ENCODE measurements at places on chromosomes 7 and 10. TPM values are rescaled to one million over a fixed set of nuclear protein-coding genes. Genes with fewer than 3 reads are reported as not detected.

DNA sequence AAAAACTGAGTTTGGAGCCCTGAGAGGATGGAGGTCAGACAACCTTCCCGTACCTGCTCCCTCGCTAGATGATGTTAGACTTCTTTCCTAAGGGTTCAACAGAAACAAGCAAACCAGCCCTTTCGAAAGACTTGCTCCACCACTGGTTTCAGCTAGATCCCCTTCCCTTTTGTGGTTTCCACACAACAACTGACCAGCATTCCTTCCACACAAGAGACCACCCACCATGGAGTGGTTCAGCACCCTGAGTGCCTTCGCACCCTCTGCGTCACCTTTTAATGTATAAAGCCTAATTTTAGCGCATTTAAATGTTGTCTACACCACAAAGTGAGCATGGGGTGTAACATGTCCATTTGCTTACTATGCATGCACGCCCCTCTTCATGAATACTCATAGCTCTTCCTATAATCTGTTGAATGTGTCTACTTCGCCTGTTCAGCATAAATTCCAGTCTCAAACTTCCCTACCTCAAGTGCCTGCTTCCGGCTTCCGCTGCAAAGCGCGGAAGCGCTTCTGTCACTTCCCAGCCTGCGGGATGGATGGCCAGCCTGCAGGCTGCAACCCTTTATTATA is 69.0 kb downstream of the TACC2 start:
- DNase-seq = no peak

DNA sequence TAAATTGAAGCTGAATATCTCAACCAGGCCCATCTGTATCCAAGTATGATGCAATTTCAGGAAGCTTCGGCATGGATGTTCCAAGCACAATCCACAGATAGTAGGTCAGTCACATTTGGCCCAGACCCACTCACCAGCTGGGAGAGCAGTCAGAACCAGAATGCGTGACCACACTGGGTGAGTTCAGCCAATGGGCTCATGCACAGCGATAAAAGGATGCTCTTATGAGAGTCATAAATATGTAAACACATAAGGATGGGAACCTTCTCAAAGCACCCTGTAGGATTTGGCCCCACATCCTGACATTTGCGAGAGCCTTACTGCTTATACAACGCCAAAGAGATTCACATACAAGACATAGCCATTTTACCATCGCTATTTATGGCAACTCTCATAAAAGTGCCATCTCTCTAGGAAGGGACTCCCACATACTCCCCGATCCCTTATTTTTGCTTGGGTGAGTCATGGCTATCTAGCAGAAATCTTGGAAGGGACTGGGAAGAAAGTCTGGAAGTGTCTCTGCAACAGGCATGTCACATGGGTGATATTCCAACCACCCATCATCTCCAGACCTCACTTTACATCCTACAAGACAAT is 3.0 kb downstream of the AFAP1L2 start:
- peak; percentile 28 for DNase-seq

DNA sequence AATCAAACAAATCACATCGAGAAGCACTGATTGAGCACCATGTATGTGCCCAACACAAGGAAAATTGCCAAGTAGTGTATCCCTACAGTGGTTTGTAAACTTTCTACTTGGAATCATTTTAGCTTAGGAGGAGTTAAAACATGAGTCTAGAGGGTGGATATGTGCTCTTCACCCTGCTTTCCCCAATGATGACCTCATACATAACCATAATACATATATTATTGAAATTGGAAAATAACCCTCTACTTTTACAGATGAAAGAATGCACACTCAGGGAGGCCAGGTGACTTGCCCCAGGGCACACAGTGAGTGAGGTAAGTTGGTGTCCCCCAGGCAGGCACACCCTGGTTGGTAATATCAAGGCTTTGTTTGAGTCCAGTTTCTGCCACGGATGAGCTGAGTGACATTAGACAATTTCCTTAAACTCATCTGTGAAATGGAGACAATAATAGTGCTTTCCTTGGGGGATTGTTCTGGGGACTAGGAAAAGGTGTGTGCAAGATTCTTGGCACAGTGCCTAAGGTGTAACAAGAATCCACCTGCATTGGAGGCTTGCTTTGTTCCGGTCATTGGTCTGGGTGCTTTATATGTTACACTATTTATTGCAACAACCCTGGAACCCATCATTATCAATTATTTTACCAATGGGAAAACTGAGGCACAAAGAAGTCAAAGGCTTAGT is 50.7 kb downstream of the BPGM start:
- no peak for DNase-seq

- peak; percentile 37 for DNase-seq
Observed at GRCh38 chr10:69636626-69637605, 6.9 kb downstream of the FAM241B start.

The LIPJ gene
- total RNA-seq = 0.15 TPM

- no peak for DNase-seq
Observed at GRCh38 chr10:34286136-34286739, 528.9 kb downstream of the PARD3 start.

- no peak for DNase-seq
Observed at GRCh38 chr7:151680810-151681209, 161.1 kb upstream of the RHEB start.

DNA sequence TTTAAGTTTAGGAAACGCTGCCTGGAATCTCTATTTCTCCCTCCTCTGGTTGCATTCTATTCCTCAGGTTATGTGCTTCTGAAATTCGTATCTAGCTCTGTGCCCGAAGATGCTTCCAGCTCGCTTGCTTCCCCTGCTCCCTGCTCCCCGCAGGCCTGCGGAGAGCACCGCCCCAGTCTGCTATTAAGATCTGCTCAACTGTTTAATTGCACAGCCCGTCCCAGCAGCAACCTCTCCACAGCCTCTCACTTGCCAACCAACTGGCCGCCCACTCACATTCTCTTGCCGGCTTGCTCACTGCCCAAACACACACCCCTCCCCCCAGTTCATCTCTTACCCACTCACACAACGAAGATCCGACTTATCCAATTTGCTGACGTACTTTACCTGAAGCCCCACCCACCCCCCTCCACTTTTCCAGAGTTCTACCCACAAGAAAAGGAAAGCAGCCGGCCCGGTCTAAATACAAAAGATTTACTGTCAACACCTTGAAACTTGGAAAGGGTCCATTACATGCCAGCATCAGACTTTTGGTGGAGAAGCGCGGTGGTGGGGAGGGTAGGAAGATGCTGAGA is 167.3 kb upstream of the KLF14 start:
- peak; percentile 81 for DNase-seq

- no peak for DNase-seq
Observed at GRCh38 chr10:92846854-92847201, 1.5 kb upstream of the EXOC6 start.

The SMKR1 gene
- not detected for total RNA-seq

The CYTH3 gene
- total RNA-seq = 13.2 TPM

- no peak for DNase-seq
Observed at GRCh38 chr7:81515009-81515408, 254.8 kb downstream of the HGF start.

DNA sequence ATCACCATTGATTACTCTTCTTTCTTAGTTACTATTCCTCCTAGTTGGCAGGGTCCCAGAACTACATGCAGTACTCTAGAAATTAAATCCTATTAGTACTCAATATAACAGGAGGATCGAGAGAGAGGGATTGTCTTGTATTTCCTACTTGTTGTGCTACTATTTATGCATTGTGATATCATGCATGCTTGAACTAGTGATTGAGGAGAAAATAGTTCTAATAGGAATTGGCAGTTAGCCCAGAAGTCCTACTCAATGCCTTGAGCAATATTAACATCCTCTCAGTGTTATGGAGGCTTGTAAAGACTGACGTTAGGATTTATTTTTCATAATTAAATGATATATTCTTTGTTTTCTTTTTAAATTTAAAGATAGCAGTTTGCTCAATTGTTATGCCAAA is 67.4 kb downstream of the FOXP2 start:
- no peak for DNase-seq

DNA sequence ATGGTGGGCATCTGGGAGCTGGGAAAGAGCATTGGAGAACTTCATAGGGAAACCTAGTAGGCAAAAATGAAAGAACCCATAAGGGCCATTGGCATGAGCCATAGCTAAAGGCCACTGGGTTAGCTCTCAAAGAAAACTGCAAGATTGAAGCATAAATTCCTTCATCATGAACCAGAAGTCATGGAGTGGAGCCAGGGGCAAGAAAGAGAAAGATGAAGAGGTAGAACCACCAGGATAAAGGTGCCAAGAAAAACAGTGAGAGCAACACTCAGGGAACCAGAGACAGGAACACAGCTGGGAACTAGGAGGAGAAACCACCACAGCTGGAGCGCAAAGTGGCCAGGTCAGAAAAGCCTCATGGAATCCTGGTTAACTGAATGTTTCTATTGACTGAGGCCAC is 11.5 kb upstream of the SGMS1 start:
- no peak for DNase-seq

The FOXL3 gene
- total RNA-seq = 0.92 TPM

The NRG3 gene
- total RNA-seq = 0.18 TPM

DNA sequence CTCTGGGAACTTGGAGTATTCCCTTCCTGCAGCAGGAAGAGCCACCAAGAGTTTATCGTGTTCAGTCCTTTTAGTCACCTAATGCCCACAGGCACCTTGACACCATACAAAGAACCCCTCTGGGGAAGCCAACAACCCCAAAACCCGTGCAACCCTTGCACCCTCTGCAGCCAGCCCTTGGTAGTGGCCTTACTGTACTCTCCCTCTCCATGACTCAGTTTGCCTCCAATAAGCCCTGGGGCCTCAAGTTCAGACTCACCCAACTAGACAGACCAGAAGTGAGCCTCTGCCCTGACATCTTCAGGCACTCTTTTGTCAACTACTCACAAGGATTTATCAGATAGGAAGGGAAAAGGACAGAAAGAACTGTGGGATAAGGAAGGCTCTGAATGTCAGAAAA is 30.9 kb downstream of the KCNMA1 start:
- DNase-seq = no peak

GRCh38 chr10:17431871-17432311 is 22.5 kb downstream of the ST8SIA6 start:
- no peak for DNase-seq

- DNase-seq = no peak
Observed at GRCh38 chr7:31688996-31689395, 2.0 kb downstream of the PPP1R17 start.

The DLX6 gene
- total RNA-seq = not detected

The TRIM8 gene
- 58.4 TPM for total RNA-seq

DNA sequence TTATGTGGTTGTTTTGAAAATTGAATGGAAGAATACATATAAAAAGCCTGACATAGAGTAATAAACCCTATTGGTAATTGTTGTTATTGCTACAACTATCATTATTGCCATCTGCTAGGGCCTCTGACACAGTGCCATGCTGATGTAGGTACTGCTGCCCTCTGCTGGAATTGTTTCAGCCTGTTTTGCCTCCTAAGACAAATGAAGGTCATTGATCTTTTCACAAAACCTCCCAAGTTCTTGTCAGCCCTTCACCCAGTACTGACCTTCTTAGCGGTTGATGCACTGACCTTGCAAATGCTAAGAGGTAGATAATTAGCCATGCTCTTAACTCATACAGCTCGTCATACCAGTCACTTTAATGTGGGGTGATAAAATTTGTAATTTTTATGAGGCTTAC is 975.2 kb downstream of the SORCS1 start:
- peak; percentile 8 for DNase-seq

DNA sequence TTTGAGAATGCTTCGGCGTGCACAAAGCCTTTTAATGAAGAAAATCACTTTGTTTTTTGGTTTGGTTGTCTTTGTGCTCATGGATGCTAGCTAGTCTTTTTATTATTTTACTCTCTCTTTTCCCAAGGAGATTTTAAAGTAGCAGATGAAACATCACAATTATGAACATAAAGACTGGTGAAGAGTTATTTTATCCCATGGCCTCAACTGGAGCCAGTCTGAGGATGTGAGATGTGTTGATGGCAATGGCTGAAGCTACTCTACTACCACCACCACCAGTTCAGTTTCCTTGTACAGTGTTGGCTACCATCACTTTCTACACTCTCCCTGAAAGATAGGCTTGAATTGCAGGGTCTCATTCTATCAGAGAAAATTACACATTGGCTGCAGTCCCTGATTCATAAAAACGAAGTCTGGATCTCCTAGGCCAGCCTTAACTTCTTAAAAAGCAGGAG is 494 bp upstream of the HERC4 start:
- no peak for DNase-seq

DNA sequence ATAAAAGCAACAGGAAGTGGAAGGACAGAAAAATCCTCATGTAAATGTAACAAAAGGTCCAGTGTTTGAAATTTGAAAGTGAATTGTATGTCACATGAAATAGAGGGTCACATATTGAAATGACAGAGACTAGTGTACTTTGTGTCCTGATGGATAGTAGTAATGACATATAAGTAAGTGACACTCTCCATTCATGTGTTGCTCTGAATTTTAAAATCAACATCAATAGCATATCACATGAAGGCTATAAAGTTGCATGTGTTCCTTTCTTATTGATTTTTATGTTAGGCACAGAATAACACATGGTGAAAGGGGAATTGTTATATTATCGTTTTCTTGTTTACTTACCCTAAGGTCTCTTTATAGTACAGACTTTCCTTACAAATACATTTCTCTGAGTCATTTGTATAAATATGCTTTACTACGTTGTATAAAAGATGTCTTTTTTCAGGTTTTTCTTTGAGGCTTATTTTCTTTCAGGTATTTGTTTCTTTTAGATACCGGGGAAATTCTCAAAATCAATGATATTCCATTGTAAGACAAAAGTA is 104.6 kb upstream of the CACNA2D1 start:
- DNase-seq = no peak

- no peak for DNase-seq
Observed at GRCh38 chr7:130960208-130960988, 226.4 kb upstream of the KLF14 start.

The GARIN1A gene
- 1.6 TPM for total RNA-seq

GRCh38 chr10:97185326-97186058 is at the start of gene SLIT1:
Gene SLIT1 (minus strand): TSS chr10:97185959. CDS start chr10:97185674, 285 bp downstream.
- DNase-seq = no peak

The AKR1C4 gene
- not detected for total RNA-seq

DNA sequence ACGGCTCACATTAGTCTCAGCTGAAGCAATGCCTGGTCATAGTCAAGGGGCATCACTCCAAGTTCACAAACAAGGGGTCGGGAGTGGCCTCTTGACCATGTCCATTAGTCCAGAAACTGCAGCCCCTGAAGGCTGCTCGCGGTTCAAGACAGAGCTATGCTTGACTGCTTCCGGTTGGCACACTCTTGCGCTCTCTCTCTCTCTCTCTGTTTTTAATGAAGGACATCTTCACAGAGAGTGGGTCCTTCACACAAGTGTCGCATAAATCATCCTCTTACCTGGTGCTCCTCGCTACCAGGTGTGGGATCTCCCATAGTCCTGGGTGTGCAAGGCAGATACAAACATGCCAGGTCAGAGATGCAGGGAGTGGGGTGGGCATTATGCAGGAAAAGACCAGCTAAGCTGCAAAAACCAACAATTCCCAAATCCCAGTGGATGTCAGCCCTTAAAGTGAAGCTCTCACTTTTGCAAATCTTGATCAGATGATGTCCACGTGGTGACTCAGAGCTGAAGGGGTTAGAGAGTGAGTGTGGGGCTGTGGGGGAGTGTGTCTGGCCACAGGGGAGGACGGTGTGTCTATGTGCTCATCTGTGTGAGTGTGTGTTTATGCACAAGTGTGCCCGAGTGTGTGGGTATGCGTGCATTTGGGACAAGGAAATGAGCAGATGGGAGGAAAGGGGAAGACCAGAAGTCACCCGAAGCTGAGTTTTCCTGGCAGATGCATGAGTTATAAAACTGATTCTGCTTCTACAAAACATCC is 83.7 kb upstream of the PPP2R2D start:
- DNase-seq = no peak

The DDC gene
- 74.7 TPM for total RNA-seq
